ENCODE measurements at places on chromosomes 16 and 17.

DNA sequence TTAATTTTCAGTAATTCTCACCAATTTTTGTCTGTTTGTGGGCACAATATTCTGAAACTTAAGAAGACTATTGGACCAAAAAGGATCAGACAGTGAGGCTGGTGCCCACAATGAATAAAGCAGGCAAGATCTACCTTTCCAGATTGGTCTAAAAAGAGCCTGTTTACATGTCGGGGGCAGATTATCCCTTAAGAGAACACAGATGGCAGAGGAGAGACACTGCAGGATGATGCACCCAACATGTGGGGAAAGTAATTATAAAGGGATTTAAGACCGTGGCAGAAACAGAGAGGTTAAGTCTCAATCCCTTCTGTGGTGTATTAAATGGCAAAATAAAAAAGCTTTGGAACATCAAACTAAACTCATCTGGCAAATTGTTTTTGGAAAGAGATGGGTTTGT lies 331.8 kb upstream of the CDH11 start:
- no peak for DNase-seq

- DNase-seq: peak; percentile 44
Measured at GRCh38 chr17:43553573-43553972, 7.4 kb upstream of the ETV4 start.

GRCh38 chr16:2298621-2299020 lies 30.7 kb upstream of the RNPS1 start:
- DNase-seq: no peak

DNA sequence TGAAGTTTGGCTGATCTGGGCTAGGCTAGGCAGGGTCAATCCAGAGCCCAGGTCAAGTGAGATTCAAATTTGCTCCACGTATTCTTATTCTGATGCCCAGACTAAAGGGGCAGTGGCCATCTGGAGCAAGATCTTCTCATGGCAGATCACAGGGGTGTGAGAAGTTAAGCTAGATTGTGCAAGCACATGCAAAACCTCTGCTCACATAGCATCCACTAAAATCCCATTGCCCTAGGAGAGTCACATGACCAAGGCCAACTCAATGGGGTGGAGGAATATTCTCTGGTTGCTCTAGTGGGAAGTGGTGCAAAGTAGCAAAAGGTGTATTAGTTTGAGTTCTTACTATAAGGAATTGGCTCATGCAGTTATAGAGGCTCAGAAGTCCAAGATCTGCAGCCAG lies 318.4 kb upstream of the ASIC2 start:
- no peak for DNase-seq

GRCh38 chr16:9847146-9847545 lies 335.1 kb downstream of the GRIN2A start:
- no peak for DNase-seq

- no peak for DNase-seq
Measured at GRCh38 chr17:192666-193425, 11.4 kb upstream of the DOC2B start.

DNA sequence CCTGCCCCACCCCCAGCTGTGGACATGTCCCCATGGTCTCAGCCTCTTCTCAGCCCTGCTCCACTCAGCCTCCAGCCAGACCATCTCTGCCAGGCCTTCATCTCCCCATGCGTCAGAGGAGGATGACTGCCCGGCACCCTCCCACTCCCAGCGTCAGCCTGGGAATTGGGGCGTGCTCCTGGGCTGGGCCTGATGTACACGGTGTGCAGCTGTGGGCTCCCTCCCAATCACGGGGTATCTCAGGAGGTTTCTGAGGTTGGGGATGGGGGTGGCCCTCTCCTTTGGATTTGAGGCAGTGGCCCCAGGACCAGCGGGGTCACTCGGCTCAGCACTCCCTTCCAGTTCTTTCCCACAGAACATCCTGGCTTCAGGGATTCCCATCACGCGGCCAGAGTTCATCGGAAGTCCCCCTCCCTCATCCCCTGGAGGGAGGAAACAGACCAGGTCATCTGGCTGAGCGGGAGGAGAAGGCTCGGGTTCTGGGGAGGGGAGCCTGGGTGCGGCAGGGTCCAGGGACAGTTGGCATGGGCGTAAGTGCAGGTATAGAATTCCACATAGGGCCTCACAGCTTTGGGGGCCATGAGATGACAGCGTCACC lies 36.9 kb downstream of the SOCS3 start:
- no peak for DNase-seq

DNA sequence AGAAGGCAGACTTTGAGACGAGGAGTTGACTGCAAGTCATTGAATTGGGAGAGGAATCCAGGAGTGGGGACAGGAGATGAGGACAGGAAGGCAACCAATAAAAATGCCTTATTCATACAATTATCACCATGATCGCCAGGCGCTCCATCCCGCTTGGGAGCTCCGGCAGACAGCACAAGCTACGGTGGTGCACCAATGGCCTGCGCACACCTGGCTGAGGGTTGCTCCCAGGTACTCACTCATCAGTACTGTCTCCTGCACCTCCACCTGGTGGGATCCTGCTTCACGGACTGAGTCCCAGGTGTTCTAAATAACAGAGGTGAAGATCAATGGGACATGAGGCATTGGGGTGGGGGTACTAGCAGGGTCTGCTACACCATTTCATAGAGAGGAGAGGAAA lies 160.0 kb upstream of the TNRC6C start:
- no peak for DNase-seq
